ENCODE measurements at places on chromosomes 12 and 14. TPM values are rescaled to one million over a fixed set of nuclear protein-coding genes. Genes with fewer than 3 reads are reported as not detected.

HCAR3 gene
- total RNA-seq, result 0.92 TPM

CCDC175 gene
- not detected for total RNA-seq

LPAR5 gene
- total RNA-seq, result 13.4 TPM

KCNK10 gene
- 0.11 TPM for total RNA-seq

LMO3 gene
- total RNA-seq, result not detected

SLC41A2 gene
- total RNA-seq, result 4.2 TPM

SERPINA12 gene
- total RNA-seq, result not detected

STYK1 gene
- 3.7 TPM for total RNA-seq
